HepG2 (cell line): ENCODE measurements at places on chromosomes 4 and X.

DNA sequence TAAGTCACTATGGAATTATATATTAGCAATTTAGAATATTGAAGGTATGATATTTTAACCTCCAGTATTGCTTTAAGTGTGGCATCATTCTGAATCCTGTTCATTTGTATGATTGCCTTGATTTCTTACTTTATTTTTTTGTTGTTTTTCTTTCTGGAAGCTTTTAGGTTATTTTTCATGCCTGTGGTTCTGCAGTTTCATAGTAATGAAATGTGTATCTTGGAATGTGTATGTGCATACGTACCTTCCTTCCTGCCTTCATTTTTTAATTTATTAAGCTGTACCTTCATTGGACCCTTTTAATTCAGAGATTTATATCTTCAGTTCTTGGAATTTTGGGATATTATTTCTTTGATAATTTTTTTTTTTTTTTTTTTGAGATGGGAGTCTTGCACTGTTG, 22.1 kb downstream of the CPEB2 start:
- no peak overlapping the region for H3K4me3 ChIP-seq
- no peaks in the 10 kb centered on the region; the same call in 1 of the 2 replicates for H3K27me3 ChIP-seq
- H3K27ac ChIP-seq, result no peak overlapping the region
- no peaks in the 10 kb centered on the region for H3K4me1 ChIP-seq
- no peak for DNase-seq

DNA sequence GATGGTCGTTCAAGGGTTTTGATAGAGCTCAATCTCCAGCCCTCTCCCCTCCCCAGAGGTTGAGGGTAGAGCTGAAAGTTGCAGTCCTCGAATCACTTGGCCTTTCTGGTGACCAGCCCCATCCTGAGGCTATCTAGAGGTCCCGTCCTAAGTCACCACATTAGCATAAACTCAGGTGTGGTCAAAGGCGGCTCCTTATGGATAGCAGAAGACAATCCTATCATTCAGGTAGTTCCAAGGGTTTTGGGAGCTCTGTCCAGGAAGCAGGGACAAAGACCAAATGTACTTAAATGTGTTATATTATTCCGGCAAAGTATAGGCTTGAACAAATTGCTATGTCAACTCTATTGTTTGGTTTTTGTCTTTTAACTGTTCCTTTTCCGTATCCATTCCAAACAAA, 30.6 kb downstream of the PDK3 start:
- H3K4me1 ChIP-seq, result peaks cover 33% of the 10 kb centered on the region
- no peaks in the 10 kb centered on the region; the same call in 1 of the 2 replicates for H3K36me3 ChIP-seq
- H3K4me3 ChIP-seq, result no peak overlapping the region
- DNase-seq, result no peak

GRCh38 chr4:23630110-23630509, 259.7 kb downstream of the PPARGC1A start:
- no peak overlapping the region for H3K27ac ChIP-seq
- H3K36me3 ChIP-seq, result no peaks in the 10 kb centered on the region
- H3K4me1 ChIP-seq, result no peaks in the 10 kb centered on the region
- DNase-seq, result no peak
- H3K4me3 ChIP-seq, result no peak overlapping the region

DNA sequence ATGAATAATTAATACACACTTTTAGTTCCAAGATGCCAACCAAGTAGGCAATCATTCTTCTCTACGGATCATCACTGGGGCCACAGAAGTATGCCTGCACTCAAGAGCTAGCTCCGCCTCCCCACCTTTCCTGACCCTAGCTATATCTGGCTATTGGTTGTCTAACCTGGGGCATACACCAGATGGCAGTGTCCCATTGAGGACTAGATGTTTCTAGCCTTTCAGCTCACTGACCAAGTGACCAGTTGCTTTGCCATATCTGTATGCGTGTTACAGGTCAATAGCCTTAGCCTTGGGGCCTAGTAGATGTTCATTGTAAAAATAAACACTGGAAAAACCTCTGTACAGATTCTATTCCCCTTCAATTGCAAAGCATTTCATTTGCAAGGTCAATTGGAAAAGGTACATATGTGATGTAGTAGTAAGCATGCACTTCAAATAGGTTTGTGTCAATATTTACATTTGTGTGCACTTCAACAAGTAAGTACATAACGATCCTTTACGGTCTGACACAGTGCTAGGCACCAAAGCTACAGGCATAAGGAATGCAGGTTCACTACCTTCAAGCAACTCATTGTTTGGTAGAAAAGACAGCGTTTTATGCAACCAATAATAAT, 521.7 kb downstream of the PPARGC1A start:
- H3K27me3 ChIP-seq, result no peaks in the 10 kb centered on the region
- H3K36me3 ChIP-seq, result no peaks in the 10 kb centered on the region
- DNase-seq, result peak; percentile 23
- H3K4me1 ChIP-seq, result peaks cover 7% of the 10 kb centered on the region
- H3K4me3 ChIP-seq, result no peak overlapping the region

DNA sequence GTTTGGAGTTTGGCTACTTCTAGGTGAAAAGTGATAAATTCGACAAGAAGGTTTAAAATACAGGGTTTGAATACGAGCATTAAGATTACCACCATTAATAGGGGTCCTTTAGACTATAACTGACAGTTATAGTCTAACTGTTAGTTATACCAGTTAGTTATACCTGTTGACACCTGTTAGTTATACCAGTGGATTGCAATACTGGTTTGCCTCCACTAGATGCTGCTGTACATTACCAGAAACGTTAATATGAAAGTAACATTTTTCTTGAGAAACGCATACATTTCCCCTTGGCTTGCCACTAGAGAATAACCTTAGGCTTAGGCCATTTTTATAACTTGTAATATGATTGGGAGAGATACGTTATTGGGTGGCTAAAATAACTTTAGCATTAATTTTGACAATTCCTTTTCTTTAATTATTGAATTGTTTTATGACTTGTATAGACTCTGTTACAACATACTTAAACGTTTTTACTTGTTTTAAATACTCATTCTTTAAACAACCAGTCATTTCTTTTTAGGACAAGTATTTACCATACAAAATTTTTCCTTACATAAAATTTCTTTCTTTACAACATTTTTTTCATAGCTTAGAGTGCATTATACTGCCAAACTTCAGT, 911.2 kb downstream of the FSTL5 start:
- H3K36me3 ChIP-seq, result no peaks in the 10 kb centered on the region
- H3K27ac ChIP-seq, result no peak overlapping the region
- H3K4me1 ChIP-seq, result no peaks in the 10 kb centered on the region
- H3K4me3 ChIP-seq, result no peak overlapping the region

DNA sequence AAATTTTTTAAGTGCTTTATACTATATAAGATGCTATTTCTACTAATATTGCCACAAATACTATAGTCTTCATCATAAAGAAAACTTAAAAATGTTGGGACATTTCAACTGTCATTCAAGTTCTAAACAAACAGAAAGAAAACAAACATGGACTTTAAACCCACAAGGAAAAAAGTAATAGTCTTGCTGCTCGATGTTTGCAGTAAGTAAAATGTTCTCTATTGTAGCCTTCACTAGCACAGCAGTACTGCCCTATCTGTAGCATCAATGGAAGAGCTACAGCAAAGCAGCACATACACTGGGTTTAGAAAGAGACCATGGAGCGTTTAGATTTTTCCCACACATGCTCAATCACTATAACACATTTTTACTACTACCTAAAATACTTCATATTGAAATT, 146.8 kb downstream of the KLHL13 start:
- H3K27me3 ChIP-seq, result no peaks in the 10 kb centered on the region
- no peak overlapping the region for H3K4me3 ChIP-seq
- peak; percentile 28 for DNase-seq
- H3K36me3 ChIP-seq, result no peaks in the 10 kb centered on the region
- H3K4me1 ChIP-seq, result peaks cover 13% of the 10 kb centered on the region

DNA sequence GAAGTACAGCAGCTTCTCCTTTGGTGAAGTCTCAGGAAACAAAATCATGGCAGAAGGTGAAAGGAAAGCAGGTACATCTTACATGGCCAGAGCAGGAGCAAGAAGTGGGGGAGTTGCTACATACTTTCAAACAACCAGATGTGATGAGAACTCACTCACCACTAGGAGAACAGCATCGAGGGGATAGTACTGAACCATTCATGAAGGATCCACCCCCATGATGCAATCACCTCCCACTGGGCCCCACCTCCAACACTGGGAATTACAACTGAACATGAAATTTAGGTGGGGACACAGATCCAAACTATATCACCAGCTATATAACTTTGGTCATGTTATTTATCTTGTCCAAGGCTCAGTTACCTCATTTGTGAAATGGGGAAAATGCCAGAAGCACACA, 159.4 kb downstream of the OPHN1 start:
- no peaks in the 10 kb centered on the region for H3K27me3 ChIP-seq
- H3K36me3 ChIP-seq, result no peaks in the 10 kb centered on the region
- H3K4me3 ChIP-seq, result no peak overlapping the region

- H3K27ac ChIP-seq, result no peak overlapping the region
- no peaks in the 10 kb centered on the region for H3K36me3 ChIP-seq
- no peaks in the 10 kb centered on the region for H3K4me1 ChIP-seq
These were observed 316.7 kb downstream of the ARHGAP10 start for GRCh38 chr4:148048598-148048997.

DNA sequence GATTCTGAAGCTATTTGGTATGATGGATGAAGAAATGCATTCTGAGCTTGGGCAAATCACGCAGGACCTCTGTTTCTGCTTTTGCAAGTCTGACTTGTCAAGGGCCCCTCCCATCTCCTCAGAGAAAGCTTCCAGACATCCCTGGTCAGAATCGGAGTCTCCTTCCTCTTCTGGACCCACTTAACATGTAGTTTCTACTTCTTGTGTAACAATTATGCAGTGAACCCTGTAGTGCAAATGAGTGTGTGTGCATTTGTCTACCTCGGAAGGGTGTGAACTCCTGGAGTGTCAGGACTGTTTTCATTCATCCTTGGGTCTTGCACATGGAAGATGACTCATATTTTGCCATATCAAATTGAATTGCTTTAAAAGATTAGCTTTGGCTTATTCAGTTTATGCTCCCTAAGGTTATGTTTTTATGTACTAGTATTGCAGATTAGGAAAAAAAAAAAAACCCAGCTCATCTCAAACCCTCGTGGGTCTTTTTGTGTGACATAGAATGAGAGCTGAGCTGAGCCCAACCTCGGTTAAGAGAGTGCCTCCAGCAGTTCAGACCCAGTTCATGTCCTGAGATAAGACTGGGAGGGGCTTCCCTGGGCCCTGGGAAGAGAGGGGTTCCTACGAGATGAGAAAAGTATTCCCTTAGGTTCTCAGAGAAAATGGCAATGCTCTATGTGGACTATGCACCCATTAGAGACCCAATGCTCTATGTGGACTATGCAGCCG, 61.1 kb upstream of the RPL34 start:
- H3K27me3 ChIP-seq, result no peaks in the 10 kb centered on the region
- H3K4me1 ChIP-seq, result no peaks in the 10 kb centered on the region
- no peaks in the 10 kb centered on the region for H3K36me3 ChIP-seq
- H3K27ac ChIP-seq, result no peak overlapping the region
